ENCODE measurements at places on chromosomes 4 and X. TPM values are rescaled to one million over a fixed set of nuclear protein-coding genes. Genes with fewer than 3 reads are reported as not detected.

- DNase-seq = peak; percentile 56
These were observed 4.2 kb downstream of the PAK3 start for GRCh38 chrX:111100191-111100590.

- no peak for DNase-seq
These were observed 166.0 kb downstream of the FRMPD4 start for GRCh38 chrX:12304261-12304660.

GRCh38 chrX:10025742-10026493 lies 58.8 kb downstream of the CLDN34 start:
- no peak for DNase-seq

DNA sequence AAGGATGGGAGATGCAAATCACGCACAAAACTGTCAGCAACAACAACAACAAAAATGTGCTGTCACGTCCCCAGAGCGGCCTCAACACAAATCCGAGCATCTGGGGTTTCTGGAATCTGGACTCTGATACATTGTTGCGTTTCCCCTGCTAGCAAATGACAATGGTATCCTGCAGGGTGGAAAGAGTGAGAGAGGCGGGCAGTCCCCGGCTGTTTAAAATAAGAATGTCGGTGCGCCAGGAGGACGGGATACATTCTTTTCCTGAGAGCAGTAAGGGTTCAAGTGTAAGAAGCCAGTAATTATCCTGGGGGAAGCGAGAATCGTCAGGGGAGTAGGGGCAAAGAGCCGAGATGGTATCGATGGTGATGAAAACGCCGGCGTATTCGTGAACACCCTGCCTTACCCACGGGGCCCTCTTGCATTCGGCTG lies 310.2 kb downstream of the ASMT start:
- DNase-seq = no peak

GRCh38 chrX:85977218-85977617 lies 70.1 kb downstream of the CHM start:
- no peak for DNase-seq

Gene UNC5C
- total RNA-seq = 0.43 TPM

Measured in SK-MEL-5 (cell line).